Activated naive CD8-positive, alpha-beta T cell treated with anti-CD3 and anti-CD28 coated beads for 36 hours (primary cell): ENCODE measurements at places on chromosomes 11 and 22. TPM values are rescaled to one million over a fixed set of nuclear protein-coding genes. Genes with fewer than 3 reads are reported as not detected.

Gene GGTLC2
- total RNA-seq, result not detected

Gene DTX4
- 0.10 TPM for total RNA-seq

Gene SOX6
- not detected for total RNA-seq

Gene KRTAP5-7
- not detected for total RNA-seq

Gene VPS37C
- total RNA-seq, result 8.8 TPM

Gene CHRNA10
- total RNA-seq, result 1.0 TPM

Gene APOBEC3H
- total RNA-seq, result 4.3 TPM

DNA sequence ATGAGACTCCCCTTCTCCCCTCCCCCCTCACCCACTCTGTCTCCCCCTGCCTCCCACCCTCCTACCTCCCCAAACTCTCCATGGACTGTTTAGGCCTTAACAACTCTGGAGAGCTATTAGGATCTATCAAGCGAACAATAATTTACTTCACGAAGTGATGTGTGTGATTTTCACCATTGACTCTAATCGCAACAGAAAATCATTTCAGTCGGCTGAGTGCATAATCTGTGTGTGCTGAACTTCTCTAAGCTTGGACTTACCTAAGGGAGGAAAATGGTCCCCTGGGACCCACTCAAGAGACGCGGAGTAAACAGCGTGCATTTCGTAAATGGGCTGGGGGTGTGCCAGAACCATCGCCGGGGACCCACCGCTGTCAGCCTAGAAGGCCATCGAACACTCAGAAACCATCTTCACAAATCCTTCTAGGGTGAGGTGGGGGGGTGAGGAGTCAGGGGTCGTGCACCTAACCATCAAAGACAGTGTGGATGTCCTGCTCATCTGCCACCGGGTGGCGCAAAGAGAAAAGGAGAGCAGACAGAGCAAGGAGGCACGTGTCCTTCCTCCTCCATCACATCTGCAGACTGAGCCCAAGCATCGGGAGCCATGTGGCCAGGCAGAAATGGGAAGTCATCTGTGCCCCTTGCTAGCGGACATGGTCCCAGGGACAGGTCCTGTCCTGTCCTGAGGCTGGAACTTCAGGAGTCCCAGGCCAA lies 62.1 kb upstream of the NUP50 start:
- H3K27ac ChIP-seq, result no peak overlapping the region
- no peak overlapping the region for H3K4me3 ChIP-seq
- H3K36me3 ChIP-seq, result no peaks in the 10 kb centered on the region
- H3K4me1 ChIP-seq, result no peaks in the 10 kb centered on the region
- peaks cover 38% of the 10 kb centered on the region for H3K27me3 ChIP-seq
- peak; percentile 28 for DNase-seq

GRCh38 chr11:79564288-79564925 lies 123.6 kb upstream of the TENM4 start:
- H3K4me3 ChIP-seq, result no peak overlapping the region
- no peak for DNase-seq
- no peaks in the 10 kb centered on the region for H3K27me3 ChIP-seq
- no peaks in the 10 kb centered on the region for H3K36me3 ChIP-seq
- no peak overlapping the region for H3K27ac ChIP-seq
- no peaks in the 10 kb centered on the region for H3K4me1 ChIP-seq

- no peaks in the 10 kb centered on the region for H3K36me3 ChIP-seq
- no peak overlapping the region for H3K27ac ChIP-seq
- H3K27me3 ChIP-seq, result peaks cover 9% of the 10 kb centered on the region
Observed at GRCh38 chr22:27116312-27117086, 459.1 kb downstream of the MIAT start.

GRCh38 chr11:122345586-122345985 lies 229.6 kb upstream of the BLID start:
- peaks cover 2% of the 10 kb centered on the region for H3K27me3 ChIP-seq
- H3K4me3 ChIP-seq, result no peak overlapping the region
- no peaks in the 10 kb centered on the region for H3K36me3 ChIP-seq
- no peak overlapping the region for H3K27ac ChIP-seq
- no peaks in the 10 kb centered on the region for H3K4me1 ChIP-seq

- no peak overlapping the region for H3K4me3 ChIP-seq
- no peak for DNase-seq
- H3K27ac ChIP-seq, result no peak overlapping the region
- no peaks in the 10 kb centered on the region for H3K36me3 ChIP-seq
- H3K4me1 ChIP-seq, result no peaks in the 10 kb centered on the region
Observed at GRCh38 chr11:27842290-27842689, 142.0 kb upstream of the BDNF start.

- H3K4me1 ChIP-seq, result peaks cover 68% of the 10 kb centered on the region
- peak overlapping the region; percentile 92 for H3K4me3 ChIP-seq
- peaks cover 68% of the 10 kb centered on the region for H3K36me3 ChIP-seq
- H3K27me3 ChIP-seq, result no peaks in the 10 kb centered on the region
Observed at GRCh38 chr11:44568331-44568657, 2.8 kb downstream of the CD82 start.

- H3K27ac ChIP-seq, result no peak overlapping the region
- H3K4me3 ChIP-seq, result no peak overlapping the region
- DNase-seq, result no peak
- no peaks in the 10 kb centered on the region for H3K27me3 ChIP-seq
- no peaks in the 10 kb centered on the region for H3K4me1 ChIP-seq
Observed at GRCh38 chr11:103928040-103928801, 108.2 kb upstream of the DDI1 start.

GRCh38 chr11:9251311-9251710 lies 13.8 kb downstream of the DENND5A start:
- H3K4me3 ChIP-seq, result peak overlapping the region; percentile 3
- peaks cover 53% of the 10 kb centered on the region for H3K4me1 ChIP-seq
- peaks cover 22% of the 10 kb centered on the region for H3K36me3 ChIP-seq
- no peak for DNase-seq

DNA sequence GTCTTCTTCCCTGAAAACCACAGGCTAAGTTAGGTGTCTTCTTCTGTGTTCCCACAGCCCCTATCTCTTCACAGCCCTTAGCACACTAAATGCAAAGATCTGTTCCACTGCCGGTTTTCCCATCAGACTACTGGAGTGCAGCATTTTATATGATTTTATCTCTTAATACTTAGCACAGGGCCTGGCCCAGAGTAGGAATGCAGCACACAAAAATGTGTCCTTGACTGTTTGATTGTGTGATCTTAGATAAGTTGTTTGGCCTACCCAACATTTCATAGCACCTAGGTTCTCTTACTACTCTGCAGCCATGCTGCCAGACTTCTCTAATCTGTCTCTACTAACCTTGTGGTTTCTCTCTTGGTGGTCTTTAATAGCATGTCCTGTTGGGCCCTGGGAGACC lies 54.1 kb upstream of the RRM1 start:
- H3K4me1 ChIP-seq, result peaks cover 19% of the 10 kb centered on the region
- H3K4me3 ChIP-seq, result no peak overlapping the region
- H3K36me3 ChIP-seq, result peaks cover 16% of the 10 kb centered on the region
- DNase-seq, result no peak

- H3K4me3 ChIP-seq, result no peak overlapping the region
- peaks cover 21% of the 10 kb centered on the region for H3K36me3 ChIP-seq
- H3K27ac ChIP-seq, result peak overlapping the region; percentile 72
Observed at GRCh38 chr22:38733329-38733723, 22.5 kb downstream of the SUN2 start.

DNA sequence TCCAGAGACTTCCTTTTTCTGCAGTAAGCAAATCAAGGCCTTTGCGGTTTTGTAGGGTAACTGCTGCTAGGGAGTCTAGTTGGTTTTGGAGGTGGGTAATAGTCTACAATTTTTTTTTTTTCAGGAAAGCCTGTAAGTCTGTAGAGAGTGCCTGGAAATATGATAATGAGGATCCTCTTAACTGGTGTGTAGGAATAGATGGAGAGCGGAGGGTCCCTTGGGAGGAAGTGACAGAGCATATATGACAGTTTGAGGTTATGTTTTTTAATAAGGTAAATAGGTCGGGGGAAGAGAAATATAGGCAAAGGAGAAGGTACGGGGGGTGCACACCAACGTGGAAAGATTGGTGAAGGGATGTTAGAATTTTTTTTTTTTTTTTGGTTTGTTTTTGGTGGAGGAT lies 25.9 kb downstream of the ZNF195 start:
- peaks cover 10% of the 10 kb centered on the region for H3K36me3 ChIP-seq
- DNase-seq, result no peak
- H3K27ac ChIP-seq, result no peak overlapping the region

- H3K4me3 ChIP-seq, result no peak overlapping the region
- no peaks in the 10 kb centered on the region for H3K4me1 ChIP-seq
- no peak for DNase-seq
- H3K27me3 ChIP-seq, result peaks cover 3% of the 10 kb centered on the region
- no peak overlapping the region for H3K27ac ChIP-seq
Observed at GRCh38 chr11:81772166-81772565, 961.5 kb downstream of the FAM181B start.

GRCh38 chr11:128693416-128693712 lies 508 bp upstream of the FLI1 start:
- peak overlapping the region; percentile 95 for H3K4me3 ChIP-seq
- peak overlapping the region; percentile 93 for H3K27ac ChIP-seq
- peaks cover 39% of the 10 kb centered on the region for H3K4me1 ChIP-seq
- no peak for DNase-seq
- H3K36me3 ChIP-seq, result peaks cover 10% of the 10 kb centered on the region

DNA sequence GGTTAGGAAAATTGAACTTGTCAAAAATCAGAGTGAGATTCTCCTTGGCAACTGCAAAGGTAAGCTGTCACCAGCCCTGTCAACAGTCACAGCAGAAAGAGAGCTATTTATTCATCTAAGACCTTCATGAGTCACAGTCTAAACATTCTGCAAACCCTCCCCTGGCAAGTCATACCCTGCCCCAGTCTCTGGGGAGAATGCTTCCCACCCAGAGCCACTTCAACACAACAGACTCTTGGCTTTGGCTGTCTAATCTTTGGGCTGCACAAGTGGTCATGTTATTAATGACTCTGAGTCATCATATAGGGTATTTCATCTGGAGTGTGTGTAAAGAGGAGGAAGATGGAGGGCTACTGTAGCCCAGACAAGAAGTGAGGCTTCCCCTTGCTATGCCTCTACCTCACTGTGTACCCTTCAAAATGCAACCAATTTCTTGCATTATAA lies 153.4 kb downstream of the CCDC34 start:
- no peaks in the 10 kb centered on the region for H3K4me1 ChIP-seq
- H3K27me3 ChIP-seq, result peaks cover 7% of the 10 kb centered on the region
- H3K27ac ChIP-seq, result no peak overlapping the region
- H3K36me3 ChIP-seq, result no peaks in the 10 kb centered on the region
- no peak overlapping the region for H3K4me3 ChIP-seq

GRCh38 chr11:67118181-67118766 lies 789 bp upstream of the KDM2A start:
- no peaks in the 10 kb centered on the region for H3K27me3 ChIP-seq
- peaks cover 19% of the 10 kb centered on the region for H3K36me3 ChIP-seq
- peak overlapping the region; percentile 73 for H3K4me3 ChIP-seq
- peaks cover 23% of the 10 kb centered on the region for H3K4me1 ChIP-seq
- peak overlapping the region; percentile 80 for H3K27ac ChIP-seq
- DNase-seq, result peak; percentile 66

DNA sequence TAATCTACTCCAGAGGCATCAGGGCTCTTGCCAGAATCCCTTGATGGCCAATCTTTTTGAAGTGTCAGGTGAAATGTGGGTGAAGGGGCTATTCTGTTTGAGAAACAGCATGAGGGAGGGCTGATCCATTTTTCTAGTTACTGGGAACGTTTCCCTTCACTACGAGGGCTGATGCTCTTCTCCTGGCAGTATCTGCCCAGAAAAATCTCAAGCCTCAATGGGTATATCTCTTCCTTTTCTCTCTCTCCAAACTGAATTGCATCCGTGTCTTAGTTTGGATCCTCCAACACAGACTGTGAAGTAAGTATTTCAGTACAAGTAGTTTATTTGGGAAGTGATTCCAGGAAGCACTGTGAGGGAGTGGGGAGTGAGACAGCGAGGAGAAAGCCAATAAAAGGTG lies 113.0 kb upstream of the NAV2 start:
- H3K27me3 ChIP-seq, result peaks cover 10% of the 10 kb centered on the region
- no peaks in the 10 kb centered on the region for H3K4me1 ChIP-seq
- no peak overlapping the region for H3K4me3 ChIP-seq
- no peak for DNase-seq
- H3K27ac ChIP-seq, result no peak overlapping the region

DNA sequence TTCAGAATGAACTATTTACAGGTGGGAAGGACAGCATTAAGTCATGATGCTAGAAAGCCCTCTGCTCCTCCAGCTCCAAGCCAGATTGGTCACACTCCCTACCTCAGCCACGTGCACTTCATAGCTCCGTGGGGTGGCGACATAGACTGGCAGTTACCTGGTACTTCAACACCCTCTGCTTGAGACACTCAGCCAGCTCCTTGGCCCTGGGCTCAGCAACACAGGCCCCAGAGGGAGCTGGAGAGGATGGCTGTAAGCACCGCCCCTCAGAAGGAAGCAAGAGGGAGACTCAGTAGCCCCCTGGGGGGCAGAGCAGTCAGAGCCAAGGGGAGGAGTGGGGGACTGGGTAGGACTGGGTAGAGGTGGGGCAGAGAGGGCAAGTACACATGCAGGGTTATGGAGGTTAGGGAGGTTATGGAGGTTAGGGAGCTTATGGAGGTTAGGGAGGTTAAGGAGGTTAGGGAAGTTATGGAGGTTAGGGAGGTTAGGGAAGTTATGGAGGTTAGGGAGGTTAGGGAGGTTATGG lies 102.1 kb upstream of the BID start:
- no peak for DNase-seq
- peaks cover 6% of the 10 kb centered on the region for H3K36me3 ChIP-seq
- H3K27ac ChIP-seq, result no peak overlapping the region
- no peak overlapping the region for H3K4me3 ChIP-seq
- H3K27me3 ChIP-seq, result no peaks in the 10 kb centered on the region

DNA sequence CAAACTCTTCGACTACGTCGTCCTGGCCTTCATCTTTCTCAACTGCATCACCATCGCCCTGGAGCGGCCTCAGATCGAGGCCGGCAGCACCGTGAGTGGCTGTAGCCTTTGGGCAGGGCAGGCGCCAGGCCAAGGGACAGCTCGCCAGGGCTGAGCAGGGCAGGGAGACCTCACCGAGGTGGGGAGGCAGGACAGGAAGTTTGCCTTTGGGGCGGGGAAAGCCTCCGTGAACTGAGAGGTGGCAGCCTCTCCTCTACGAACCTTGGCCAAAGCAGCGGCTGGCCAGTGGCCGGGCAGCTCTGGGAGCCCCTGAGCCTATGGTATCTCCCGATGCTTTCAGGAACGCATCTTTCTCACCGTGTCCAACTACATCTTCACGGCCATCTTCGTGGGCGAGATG lies 93.2 kb downstream of the CACNA1I start:
- no peak overlapping the region for H3K4me3 ChIP-seq
- no peak for DNase-seq
- no peak overlapping the region for H3K27ac ChIP-seq
- H3K27me3 ChIP-seq, result peaks cover 14% of the 10 kb centered on the region
- H3K4me1 ChIP-seq, result peaks cover 8% of the 10 kb centered on the region

GRCh38 chr22:39478441-39478850 lies 21.6 kb downstream of the MGAT3 start:
- DNase-seq, result peak; percentile 21
- no peak overlapping the region for H3K4me3 ChIP-seq
- no peaks in the 10 kb centered on the region for H3K36me3 ChIP-seq
- H3K4me1 ChIP-seq, result no peaks in the 10 kb centered on the region
- no peaks in the 10 kb centered on the region for H3K27me3 ChIP-seq
